Fibroblast of skin of right quadriceps (primary cell): ENCODE measurements at places on chromosomes 3 and 15.

DNA sequence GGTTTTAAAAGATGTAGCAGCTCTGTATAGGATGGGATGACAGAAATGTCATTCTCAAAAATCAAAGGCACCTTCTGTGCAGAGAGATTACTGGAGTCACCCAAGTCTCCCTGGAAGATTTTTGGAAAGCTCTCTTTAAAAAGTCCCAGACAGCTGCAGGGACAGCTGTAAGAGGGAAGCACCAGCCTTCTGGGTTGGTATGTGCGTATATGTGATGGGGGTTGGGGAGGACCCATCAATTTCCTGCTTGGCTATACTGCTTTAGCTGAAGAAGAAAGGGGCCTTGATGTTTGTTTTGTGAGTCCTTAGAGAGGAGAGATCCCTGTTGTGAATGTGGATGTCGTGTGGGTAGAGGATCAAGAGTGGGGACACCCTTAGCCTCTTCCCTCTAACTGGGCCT, 5.4 kb upstream of the SEC11A start:
- DNase-seq: no peak

DNA sequence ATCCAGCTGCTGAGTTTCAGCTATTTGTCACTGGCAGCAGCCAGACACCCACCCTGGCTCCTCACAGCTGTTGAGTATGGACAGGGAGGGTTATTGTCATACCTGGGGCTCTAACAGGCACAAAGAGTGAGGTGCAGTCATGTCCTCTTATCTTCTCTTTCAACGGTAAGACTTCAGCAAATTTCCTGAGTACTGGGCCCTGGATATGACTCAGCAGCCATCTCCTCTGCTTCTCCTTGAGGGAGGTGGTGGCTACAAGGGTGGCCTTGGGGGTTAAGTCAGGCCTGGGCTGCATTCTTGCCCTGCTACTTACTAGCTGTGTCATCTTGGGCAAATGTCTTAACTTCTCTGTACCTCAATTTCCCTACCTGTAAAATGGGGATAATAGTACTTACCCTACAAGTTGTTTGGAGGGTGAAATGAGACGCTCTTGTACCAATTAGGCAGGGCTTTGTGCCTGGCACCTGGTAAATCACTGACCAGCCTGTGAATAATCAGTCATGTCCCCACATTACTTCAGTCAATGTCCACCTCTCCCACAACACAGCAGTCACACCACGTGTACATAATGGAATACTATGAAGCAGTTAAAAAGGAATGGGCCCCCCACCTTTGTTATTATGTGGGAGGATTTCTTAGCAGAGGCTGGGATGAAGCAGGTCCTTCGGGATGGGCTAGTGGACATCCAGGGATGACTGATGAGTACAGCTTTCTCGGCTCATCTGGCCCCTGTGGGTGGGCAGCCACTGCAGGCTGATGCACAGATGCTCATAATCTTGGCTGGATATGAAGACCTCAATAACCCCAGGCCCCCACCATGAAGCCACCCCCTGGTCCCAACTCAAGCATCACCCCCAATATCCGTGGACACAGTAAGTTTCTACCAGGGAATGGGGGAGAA, 528.8 kb downstream of the SHQ1 start:
- DNase-seq: peak; percentile 31

DNA sequence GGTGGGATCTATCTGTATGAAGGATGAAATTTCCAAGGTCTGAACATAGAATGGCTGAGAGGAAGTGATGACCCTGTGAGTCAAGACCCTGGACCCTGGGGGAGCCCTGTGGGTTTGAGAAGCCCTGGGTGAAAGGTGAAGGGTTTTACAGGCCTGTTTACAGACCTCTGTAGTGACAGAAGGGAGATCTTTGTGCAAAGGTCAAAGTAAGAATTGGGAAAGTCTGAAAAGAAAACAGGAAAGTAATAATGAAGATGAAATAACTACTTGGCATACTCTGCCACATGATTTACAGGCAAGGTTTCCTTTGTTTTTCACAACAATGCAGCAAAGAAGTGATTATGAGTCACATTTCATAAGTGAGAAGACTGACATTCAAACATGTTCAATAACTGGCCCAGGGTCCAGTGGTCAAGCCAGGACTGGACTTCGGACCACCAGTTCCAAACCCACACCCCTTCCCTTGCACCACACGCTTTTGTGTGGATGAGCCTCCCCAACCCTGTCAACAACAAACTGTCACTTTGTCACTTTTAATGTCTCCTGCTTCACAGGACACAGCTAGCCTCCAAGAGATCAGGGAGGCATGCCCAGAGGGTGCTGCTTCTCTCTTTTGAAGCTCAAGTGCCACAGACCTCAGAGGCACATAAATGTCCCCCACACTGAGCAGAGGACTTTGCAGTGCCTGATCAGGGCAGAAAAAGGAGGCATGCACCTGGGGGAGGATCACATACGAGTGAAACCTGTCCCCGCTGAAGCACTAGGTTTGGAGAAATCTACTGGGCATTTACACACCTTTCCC, 21.5 kb downstream of the CD86 start:
- no peak for DNase-seq

DNA sequence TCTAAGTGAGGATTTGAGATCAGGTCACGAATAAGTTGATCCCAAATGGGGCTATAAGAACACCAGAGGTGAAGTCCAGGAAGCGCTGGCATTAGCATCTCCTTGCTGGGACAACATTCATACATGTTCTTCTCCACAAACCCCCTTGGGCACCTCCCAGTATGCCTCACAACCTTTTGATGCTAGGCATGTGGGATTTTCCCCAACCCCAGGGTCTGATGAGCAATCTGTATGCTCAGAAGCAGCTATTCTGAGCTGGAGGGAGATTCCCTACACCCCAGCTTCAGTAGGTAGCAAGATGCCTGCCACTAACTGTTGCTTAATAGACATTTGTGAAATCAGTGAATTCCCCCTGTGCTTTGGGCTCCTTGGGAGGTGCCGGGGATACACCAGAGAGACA, 32.2 kb downstream of the SLC6A11 start:
- DNase-seq: no peak

GRCh38 chr3:100073049-100073713, 41.1 kb downstream of the FILIP1L start:
- DNase-seq: no peak

- DNase-seq: no peak
Measured at GRCh38 chr3:21017115-21017852, 733.7 kb downstream of the ZNF385D start.

GRCh38 chr3:196650740-196651311, 11.3 kb downstream of the NRROS start:
- peak; percentile 89 for DNase-seq

GRCh38 chr3:97901313-97902248, 70.7 kb downstream of the RIOX2 start:
- no peak for DNase-seq

DNA sequence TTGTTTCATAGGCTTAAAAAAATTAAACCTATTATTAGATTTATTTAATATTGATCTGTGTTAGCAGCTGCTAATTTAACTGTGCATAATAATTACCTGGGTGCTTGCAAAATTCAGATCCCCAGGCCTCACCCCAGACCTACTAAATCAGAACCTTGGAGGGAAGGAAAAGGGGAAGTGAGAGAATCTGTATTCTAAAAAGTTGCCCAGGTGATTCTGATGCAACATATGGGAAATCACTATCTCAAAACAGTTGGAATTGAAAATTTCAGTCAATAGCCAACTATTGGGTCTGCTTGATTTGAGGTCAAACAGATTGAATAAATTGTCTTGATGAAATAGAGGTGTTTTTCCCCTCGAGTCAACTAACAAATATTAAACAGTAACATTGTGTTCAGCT, 538.5 kb upstream of the ADAMTS9 start:
- no peak for DNase-seq

GRCh38 chr3:170640737-170641171, 54.9 kb upstream of the SLC7A14 start:
- no peak for DNase-seq

DNA sequence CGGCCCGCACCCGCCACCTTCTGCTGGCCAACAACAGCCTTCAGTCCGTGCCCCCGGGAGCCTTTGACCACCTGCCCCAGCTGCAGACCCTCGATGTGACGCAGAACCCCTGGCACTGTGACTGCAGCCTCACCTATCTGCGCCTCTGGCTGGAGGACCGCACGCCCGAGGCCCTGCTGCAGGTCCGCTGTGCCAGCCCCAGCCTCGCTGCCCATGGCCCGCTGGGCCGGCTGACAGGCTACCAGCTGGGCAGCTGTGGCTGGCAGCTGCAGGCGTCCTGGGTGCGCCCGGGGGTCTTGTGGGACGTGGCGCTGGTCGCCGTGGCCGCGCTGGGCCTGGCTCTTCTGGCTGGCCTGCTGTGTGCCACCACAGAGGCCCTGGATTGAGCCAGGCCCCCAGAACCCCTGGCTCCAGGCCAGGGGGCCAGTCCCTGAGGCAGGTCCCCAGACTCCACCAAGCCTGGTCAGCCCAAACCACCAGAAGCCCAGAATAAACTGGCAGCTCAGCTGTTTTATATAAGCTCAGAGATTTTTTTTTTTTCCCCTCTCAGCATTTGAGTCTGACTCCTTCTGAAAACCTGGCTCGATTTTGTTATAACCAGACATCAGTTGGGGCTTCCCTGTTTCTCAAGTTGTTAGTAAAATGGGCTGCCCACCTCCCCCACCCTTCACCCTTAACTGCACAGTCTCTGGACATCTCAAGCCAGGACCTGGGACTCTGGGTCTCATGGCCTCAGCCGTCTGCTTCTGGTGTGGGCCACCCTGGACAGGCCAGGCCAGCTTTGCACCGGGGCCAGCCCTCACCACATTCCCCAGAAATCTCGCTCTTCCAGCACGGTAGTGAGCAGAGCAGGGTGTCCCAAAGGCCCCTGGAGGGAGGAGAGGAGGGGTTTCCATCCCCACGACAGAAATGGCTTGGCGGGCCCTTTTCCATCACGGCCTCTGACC, 1.6 kb downstream of the GP9 start:
- no peak for DNase-seq

GRCh38 chr3:192040282-192041043, 579.5 kb downstream of the PYDC2 start:
- no peak for DNase-seq

GRCh38 chr15:57654153-57654852, 52.2 kb upstream of the POLR2M start:
- peak; percentile 70 for DNase-seq

- DNase-seq: peak; percentile 96
Measured at GRCh38 chr3:160450846-160451245, 1.3 kb upstream of the TRIM59 start.

DNA sequence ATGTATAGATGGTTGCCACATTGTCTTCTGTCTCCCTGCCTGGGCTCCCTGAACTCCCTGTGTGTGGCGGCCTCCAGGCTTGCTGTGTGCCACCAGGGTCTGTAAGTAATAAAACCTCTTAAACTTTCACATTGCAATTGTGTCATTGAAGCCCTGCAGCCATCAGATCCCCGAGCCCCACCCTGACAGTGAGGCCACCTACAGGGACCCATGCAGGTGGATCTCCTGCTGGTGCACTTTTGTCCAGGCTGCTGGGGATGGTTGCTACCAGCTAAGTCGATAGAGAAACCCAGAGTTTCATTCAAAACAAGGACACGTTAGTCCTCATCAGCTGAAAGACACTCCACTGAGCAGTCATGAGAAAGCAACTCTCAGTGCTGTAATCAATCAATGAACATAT, 133.6 kb upstream of the PRICKLE2 start:
- no peak for DNase-seq

- no peak for DNase-seq
Measured at GRCh38 chr3:42010530-42010929, 48.6 kb upstream of the ULK4 start.

- DNase-seq: no peak
Measured at GRCh38 chr15:39016706-39017105, 452.1 kb upstream of the RASGRP1 start.

DNA sequence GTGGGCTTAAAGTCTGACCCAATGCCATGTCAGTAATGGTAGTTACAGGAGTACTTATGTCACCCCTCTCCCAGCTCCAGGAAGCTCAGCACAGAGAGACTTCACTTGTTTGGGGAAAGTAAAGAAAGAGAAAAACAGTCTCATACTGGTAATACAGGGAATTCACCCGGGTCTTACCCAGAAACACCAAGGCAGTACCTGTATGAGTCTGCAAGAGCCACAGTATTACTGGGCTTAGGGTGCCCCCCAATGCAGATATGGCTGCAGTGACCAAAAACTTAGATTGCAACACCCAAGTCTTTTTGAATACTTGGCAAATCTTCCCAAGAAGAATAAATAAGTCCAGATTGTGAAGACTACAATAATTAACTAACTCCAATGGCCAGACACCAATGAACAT, 622.1 kb downstream of the IGSF11 start:
- no peak for DNase-seq

DNA sequence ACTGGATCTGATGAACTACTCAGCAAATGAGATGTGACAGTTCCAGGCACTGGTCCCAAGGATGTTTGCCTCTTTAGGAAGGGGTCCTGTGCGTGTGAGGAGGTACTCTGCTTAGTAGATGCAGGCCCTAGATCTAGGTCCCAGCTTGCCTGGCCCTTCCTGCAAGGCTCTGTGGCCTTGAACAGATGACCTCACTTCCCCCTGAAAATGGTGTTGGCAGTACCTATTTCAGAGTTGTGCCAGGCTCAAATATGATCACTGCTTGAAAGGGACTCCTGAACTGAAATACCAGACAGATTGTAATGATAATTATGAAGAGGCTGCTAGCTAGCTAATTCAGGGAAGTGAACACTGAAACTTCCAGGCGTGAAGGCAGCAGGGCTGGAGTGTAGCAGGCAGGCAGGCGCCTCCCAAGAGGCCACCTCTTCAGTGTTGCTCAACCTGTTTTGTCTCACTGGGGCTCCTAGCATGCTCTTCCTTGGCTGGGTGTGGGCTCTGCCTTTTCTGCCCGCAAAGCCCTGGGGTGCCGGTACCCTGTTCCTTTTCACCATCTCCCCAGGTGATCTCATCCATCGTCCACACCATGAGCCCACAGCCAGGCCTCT, 24.1 kb upstream of the CPNE9 start:
- DNase-seq: no peak

- DNase-seq: peak; percentile 70
Measured at GRCh38 chr3:117063930-117064329, 354.4 kb downstream of the TUSC7 start.

GRCh38 chr15:60975218-60975617, 253.9 kb downstream of the RORA start:
- DNase-seq: no peak

- no peak for DNase-seq
Measured at GRCh38 chr15:50251638-50252182, 13.8 kb downstream of the HDC start.

DNA sequence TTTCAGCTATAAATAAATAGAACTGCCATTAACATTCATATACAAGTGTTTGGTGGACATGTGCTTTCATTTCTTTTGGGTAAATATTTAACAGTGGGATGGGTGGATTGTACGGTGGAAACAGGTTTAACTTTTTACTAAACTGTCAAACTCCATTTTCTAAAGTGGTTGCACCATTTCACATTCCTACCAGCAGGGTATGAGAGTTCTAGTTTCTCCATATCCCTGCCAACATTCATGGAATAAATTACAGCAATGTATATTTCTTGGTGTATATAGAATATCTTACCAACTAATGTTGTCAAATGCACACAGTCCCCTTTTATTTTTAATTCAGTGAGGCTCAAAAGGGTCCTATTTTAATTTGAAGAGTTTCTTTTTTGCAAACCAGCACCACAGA, 71.3 kb upstream of the CTXND1 start:
- DNase-seq: no peak
